ENCODE measurements at places on chromosomes 3 and 15.
A peak's percentile ranks its signal among the peaks of the same experiment; 100 is the strongest.

DNA sequence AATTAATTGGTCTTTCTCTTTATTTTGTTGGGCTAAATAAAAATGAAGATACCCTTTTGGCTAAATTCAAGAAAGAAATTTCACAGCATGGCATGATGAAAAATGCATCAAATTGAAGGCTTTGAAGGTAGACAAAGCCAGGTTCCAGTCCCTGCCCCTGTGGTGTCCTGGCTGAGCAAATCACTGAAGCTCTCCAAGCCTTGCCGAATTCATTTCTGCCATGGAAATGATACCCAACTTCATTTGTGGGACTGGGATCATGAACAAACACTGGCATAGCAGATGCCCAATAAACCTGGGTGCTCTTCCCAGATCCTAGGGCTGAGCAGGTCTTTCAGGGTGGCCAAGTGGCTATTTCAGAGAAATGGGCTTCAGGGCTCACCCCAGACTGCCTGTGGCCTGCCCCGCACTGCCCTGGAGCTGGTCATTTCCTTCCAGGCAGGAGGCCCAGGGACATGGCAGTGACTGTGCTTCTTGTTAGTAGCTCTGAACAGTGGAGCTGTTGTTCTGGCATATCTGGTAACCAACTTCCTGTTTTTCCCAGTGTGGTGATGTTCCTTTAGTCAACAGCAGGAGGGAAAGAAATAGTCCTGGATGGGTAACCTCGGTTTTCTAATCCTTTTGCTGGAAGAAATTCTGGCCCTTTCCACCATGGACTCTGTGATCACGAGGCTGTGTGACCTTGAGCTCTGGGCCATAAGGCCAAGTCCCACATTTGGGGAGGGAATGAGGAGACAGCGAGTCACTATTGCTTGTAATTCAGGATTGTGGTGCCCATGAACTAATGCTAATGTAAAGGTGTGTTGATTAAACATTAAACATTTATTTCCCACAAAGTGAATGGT is 47.6 kb downstream of the CTDSPL start:
- no peak for DNase-seq

DNA sequence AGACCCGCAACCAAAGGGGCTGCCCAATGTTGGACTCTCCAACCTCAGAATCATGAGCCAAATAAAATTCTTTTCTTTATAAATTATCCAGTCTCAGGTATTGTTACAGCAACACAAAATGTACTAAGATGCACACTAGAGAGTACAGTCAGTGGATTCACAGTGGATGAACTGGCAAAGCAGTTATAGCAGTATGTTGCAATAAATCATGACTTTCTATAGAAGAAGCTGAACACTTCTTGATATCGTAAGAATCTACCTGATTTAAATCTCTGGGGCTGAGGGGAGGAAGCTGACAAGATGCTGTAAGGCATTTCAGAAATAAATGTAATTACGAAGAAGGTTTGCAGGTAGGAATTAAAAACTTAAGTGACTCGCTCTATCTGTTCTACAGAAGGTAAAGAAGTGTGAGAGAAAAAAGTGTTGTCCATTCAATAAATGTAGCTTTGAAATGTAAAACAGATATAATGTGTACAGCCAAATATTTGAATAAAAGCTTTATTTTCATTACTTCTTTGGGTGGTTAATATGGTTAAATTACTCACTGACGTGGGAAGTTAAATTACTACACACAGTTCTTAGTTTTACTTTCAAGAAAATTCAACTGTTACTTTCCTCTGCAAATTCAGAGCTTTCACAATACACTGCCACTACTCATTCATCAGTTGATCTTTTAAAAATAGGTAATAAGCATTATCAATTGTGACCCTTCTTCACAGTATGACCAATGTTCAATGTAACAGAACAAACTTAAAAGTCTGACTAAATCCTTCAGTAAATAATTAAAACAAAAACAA is 439.1 kb downstream of the SHQ1 start:
- DNase-seq, result no peak

DNA sequence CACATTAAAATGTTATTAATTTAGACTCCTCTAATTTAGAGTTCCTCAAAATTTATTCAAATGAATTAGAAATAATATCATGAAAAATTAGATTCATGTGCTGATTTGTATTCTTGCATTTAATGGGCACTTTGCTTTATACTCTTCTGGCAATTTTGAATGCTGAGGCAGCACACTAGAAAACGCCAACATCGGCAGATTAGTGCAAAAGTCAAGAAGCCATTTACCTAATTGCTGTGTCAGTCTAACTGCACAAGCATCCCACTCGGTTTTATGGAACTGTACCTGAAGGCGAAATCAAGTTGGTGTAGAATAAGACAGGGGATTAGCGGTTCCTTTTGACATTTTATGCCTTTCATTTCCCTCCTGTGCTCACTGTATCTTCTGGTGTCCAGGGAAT is 382.0 kb downstream of the ROBO2 start:
- DNase-seq, result no peak

DNA sequence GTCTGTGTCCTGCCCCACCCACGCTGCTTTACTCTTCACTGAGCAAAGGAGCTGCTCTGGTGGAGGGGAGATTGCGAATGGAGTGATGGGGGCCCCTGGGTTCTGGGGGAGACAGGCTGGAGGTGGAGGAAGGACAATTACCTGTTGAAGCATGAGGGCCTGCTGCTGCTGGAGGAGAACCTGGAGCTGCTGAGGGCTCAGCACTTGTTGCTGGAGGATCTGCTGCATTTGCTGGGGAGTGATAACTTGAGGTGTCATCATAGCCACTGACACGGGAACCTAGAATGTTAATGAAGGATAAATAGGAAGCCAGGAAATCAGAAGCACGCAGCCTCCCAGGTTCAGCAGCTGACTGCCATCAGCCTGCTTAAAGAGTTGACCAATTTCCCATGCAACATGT is 530.0 kb downstream of the FOXP1 start:
- no peak for DNase-seq

GRCh38 chr3:146273721-146274407 is 23.0 kb upstream of the PLSCR4 start:
- no peak for DNase-seq

DNA sequence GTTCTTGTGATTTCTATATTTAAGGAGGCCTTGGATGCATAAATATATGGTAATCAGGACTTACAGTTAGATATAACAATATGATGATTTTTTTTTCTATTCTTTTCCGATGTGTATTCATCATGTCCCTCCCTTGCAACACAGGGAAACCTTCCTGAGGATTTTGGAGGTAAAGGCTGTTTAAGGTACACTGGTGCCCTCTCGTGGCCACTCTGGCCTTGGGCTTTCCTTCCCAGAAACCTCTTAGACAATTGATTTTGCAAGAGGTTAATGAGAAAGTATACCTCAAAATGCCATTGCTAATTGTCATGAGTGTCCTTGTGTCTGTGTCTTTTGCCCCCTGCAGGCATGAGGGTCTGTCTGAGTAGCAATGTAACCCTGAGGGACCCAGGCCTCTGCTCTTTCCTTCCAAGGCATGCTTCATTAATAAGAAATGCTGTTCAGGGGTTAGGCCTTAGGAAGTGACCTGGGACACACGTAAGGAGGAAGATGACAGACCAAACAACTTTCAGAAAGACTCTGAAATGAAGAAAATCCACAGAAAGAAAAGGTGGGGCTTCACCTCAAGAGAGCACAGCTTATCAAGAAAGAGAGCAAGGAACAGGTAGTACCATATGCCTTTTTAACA is 70.3 kb upstream of the PPP2R3A start:
- DNase-seq, result peak; percentile 73

DNA sequence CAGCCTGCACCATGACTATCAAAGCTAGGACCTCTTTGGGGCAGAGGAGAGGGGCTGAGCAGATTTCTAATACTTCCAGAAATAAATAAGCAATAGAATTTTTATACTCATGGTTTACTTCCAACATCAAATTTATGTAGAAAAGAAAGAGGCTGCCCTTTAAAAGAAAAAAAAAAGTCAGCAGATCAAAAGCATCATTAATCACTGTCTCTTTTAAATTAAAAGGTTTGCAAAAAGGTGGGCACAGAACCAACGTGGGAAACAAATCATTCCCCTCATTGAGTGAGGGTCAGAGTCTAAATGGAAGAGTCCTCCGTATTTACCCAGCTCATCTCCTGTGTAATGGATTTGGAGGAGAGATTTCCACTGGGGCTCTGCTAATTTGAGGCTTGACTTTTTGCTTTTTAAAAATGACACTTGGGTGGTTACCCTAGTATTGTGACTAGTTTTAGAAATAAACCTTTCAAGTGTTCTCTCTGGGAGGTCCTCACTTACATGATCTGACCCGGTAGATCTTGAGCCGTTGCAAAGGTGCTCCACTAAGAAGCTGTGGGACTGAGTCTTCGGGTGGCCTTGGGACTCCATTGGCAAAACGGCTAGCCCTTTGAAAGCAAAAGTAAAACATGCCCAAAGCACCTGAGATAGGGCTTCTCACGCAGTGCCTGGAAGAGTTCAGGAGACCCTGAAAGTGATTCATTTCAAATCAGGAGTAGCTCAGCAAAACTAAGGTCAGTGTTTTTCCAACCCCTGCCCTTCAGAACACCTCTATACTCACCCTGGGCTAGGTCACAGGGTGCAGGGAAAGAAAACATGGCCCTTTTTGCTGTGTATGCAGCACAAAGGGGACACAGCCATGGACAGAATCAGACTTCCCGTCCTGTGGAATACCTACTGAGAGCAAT is 320.9 kb downstream of the FOXP1 start:
- no peak for DNase-seq

DNA sequence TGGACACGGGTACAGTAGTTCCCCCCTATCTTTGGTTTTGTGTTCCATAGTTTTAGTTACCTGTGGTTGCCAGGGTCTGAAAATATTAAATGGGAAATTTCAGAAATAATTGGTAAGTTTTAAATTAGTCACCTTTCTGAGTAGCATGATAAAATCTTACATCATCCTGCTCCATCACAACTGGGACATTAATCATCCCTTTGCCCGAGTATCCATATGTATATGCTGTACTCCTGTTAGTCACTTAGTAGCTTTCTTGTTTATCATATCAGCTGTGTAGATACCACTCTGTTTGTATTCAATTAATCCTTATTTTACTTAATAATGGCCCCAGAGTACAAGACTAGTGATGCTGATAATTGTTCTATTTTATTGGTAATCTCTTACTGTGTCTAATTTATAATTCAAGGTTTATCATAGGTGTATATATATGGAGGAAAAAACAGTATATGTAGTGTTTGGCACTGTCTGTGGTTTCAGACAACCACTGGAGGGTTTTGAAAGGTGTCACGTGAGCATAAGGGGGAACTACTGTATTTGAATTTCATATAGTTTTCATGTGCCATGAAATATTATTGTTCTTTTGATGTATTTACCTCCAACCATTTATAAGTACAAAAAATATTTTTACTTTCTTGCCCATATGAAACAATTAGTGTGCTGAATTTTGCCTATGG is 41.4 kb downstream of the CTDSPL2 start:
- DNase-seq, result peak; percentile 70

DNA sequence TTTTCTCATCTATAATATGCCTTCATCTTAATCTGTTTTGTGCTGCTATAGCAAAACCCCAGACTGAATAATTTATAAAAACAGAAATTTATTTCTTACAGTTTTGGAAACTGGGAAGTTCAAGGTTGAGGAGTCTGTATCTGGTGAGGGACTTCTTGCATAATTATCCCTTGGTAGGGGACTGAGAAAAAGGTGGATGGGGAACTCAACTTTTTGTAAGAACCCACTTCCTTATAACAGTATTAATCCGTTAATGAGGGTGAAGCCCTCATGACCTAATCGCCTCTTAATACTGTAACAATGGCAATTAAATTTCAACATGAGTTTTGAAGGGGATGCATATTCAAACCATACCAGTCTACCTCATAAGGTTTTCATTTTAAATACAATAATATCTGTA is 17.4 kb upstream of the MYH15 start:
- DNase-seq, result no peak

GRCh38 chr3:30908456-30909037 is 14.1 kb upstream of the GADL1 start:
- no peak for DNase-seq

- no peak for DNase-seq
Observed at GRCh38 chr3:117131259-117131658, 421.7 kb downstream of the TUSC7 start.

- no peak for DNase-seq
Observed at GRCh38 chr15:27466758-27467157, 495.8 kb downstream of the GABRG3 start.

GRCh38 chr15:73717802-73718201 is 33.6 kb downstream of the CD276 start:
- DNase-seq, result no peak

DNA sequence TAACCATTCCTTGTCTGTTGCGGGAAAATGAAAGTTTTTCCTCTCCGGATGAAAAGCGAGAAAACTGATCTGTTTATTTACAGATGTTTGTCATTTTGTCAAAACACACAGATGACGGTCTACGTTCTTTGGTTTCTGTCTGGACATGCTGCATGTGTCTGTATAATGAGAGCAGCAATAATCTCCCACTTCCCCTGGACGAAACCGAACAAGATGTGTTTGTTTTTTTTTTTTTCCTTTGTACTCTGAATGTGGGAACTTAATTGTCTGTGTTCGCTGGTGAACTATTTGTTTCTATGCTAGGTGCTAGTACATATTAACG is 33.6 kb downstream of the PTPRG start:
- DNase-seq, result no peak

- no peak for DNase-seq
Observed at GRCh38 chr3:71086777-71087142, 496.8 kb downstream of the FOXP1 start.
